Right ventricle myocardium superior (tissue), 1 donor: ENCODE measurements at places on chromosomes 5 and 9. TPM values are rescaled to one million over a fixed set of nuclear protein-coding genes. Genes with fewer than 3 reads are reported as not detected.

Gene ZNF462
- total RNA-seq, result 21.2 TPM

Gene NTNG2
- 1.8 TPM for total RNA-seq

Gene BARX1
- not detected for total RNA-seq

Gene FOXD4
- total RNA-seq, result not detected

DNA sequence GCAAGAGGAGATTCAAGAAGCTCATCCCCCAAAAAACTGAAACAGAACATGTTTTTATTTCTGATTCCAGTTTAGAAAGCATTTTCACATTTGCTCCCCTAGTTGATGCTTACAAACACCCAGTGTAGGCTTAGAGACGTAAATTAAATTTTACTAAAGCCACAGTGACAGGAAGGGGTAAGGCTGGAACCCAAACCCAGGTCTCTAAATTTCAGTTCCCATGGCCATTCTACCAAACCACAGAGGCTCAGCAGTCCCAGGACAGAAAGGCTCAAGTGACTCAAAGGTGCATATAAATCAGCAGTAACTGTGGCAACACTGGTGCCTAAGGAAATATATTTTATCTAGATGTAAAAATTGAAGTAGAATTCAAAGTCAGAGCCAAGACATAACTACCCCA is 128.7 kb downstream of the CEP120 start:
- no peak for DNase-seq
